MG63 (cell line): ENCODE measurements at places on chromosomes 2 and 18. TPM values are rescaled to one million over a fixed set of nuclear protein-coding genes. Genes with fewer than 3 reads are reported as not detected.

- no peak for DNase-seq
Observed at GRCh38 chr2:143159486-143159840, 30.2 kb downstream of the ARHGAP15 start.

- DNase-seq, result no peak
Observed at GRCh38 chr2:197079414-197079813, 152.9 kb upstream of the PGAP1 start.

DNA sequence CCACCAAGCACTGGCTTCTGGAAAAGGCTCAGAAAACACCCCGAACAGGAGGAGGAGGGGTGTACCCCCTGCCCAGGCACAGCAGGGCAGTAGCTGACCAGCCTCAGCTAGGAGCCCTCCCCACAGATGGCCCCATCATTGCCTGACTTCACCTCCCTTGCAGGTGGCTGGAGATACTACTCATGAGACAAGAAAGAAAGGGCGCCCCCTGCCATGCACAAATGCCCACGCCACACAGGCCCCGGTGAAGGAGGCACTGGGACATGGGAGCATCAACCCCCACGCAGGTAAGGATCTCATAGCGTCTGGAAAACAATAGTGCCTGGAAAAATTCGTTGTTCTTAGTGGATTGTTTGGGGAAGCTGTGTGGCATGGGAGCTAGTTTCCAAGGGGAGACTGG, 240.6 kb downstream of the TFCP2L1 start:
- DNase-seq, result no peak

Gene CFAP53
- total RNA-seq, result not detected in 2 replicates

DNA sequence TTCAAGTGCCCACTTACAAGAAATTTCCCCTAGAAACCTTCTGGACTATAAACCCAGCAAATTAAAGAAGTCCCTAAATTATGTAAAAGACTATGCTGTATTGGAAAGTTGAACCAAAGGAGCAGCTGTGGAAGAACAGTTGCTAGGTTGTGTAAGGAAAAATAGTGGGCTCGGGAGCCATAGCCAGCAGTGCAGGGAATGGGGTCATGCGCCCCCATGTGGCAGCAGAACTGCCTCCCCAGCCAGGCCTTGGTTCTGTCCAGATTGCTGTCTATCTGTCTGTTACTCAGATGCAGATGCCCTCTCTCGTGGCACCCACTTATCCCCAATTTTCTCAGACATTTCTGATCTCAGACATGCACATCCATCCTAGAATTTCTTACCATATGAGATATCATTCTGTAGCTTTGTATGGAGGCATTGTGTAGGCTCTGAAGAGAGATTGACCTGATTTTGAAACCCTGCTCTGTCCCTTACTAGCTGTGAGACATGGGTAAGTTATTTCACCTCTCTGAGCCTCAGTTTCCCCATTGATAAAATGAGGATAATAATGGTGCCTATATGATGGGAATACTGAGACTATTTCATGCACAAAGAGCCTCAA, 258.3 kb downstream of the SS18 start:
- DNase-seq, result peak; percentile 58

- no peak for DNase-seq
Observed at GRCh38 chr2:95292623-95293260, 4.4 kb upstream of the KCNIP3 start.

Gene BZW1
- total RNA-seq, result 281 and 464 TPM in 2 replicates

GRCh38 chr2:240632306-240632721, 7.0 kb downstream of the GPR35 start:
- no peak for DNase-seq

Gene IAH1
- 23.2 and 31.0 TPM in 2 replicates for total RNA-seq

DNA sequence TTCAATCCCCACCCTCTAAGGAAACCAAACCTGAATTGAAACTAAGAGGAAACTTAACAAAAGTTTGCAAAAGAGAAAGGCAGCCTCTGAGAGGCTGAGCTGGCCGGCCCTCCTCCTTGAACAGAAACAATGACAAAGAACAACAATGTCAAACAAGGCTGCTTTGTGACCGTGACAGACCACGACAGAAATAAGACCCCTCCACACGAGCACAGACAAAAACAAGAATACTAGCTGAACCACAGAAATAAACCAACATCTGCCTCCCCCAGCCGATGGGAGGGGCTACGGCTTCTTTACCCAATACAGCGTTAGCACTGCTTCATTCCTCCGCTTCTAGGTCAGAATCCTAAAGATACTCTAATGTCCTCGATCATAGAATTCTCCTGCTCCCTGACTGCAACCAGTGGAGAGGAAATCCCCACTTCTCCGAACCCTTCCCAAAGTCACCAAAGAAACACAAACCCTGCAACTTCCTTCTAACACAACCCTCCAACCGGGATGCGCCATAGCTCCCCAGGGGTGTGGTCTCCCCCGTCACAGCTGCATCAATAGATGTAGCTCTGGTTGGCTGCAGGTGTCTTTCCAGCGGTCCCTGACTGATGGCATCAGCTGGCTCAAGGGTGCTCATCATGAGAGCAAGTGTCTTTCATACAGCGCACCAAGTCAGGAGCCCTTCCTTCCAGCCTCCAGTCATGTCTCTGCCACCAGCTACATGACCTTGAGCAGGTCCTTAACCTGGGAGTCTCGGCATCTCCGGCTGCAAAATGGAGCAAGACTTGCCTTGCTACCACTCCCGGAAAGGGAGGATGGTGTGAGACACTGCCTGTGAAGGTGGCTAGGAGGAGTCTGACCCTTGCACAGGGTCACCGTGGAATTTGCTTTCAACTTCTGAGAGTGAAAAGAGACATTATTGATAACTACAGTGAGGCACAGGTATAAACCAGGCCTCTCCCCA, 198.6 kb downstream of the HAUS1 start:
- no peak for DNase-seq
